ENCODE measurements at places on chromosomes 3 and 15.

- DNase-seq, result no peak
Measured at GRCh38 chr3:13415997-13416793, 3.9 kb downstream of the NUP210 start.

DNA sequence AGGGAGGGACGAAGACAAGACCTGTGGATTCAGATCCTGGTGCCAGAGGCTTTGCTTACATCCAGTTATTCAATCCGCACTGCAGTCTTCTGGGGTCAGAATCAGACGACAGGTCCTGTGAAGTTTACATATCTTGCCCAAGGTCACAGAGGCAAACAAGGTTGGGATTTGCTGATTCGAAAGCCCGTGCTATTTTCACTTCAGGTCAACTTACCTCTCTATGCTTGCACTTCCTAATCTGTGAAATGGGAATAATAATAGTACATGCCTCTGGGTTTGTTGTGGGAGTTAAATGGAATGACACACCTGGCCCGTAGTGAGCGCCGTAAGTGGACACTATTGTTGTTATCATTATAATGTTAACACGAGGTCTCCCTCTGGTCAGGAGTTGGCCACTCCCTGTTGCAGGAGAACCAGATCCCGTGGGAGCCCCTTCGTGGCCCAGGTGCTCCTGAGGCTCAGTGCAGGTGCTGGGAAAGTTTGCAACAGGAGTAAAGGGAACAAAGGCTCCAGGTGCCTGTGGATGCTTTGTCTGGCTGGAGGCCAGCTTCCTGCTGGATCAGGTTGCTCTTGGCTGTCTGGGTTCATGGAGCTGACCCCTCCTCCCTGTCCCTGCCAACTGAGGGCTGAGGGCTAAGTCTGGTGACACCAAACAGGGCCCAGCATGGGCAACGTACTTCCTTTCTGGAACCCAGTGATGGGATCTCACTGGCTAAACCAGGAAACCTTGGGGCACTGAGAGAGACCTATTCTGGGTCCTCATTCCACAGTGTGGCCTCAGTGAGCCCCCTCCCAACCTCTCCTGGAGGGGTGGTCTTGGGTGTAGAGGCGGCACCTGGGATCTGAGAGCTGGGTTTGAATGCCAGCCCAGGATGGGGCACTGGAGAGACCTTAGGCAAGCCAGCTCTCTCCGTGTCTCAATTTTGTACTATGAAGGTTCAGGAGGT, 40.1 kb upstream of the SEMA4B start:
- DNase-seq, result no peak

DNA sequence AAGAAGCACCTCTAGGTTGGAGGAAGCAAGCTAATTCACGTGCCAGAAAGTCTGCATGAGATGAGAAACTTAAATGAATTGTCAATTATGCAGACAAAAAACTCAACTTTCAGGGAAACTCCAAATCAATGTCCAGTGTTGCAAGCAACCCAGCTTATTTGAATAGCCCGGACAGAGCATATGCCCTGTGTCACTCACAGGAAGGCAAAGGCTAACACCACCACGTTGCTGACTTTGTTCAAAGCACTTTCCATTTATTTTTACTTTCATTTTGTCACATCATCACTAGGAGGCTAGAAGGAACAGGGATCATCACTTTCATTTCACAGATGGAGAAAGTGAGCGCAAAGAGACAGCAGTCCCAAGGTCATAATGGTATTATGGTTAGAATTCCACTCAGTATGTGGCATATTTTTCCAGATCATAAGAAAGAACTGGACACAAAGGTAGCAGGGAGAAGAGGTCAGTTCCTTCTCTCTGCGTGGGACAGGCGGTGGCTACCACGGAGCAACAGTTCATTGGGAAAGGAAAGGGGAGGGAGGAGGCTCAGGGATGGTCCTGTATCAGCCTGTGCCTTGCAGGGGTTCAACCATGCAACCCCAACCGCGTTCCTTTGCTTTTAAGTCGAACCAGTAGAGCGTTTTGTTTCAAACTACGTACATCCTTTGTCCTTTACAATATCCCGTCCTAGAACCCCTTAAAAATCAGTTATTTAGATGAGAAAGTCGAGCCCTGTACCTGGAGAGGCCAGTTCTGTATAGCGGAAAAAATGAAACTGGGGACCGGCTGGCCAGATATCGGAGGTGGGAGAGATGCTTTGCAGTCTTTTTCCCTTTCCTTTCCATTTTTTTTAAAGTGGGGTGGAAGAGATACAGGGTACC, 1.1 kb downstream of the HEG1 start:
- DNase-seq, result no peak

- DNase-seq, result no peak
Measured at GRCh38 chr3:112602217-112602838, 38.6 kb downstream of the CCDC80 start.

GRCh38 chr3:58116985-58117384, 93.8 kb downstream of the DNASE1L3 start:
- DNase-seq, result no peak

- DNase-seq, result no peak
Measured at GRCh38 chr15:65939901-65940617, 70.8 kb downstream of the RAB11A start.

DNA sequence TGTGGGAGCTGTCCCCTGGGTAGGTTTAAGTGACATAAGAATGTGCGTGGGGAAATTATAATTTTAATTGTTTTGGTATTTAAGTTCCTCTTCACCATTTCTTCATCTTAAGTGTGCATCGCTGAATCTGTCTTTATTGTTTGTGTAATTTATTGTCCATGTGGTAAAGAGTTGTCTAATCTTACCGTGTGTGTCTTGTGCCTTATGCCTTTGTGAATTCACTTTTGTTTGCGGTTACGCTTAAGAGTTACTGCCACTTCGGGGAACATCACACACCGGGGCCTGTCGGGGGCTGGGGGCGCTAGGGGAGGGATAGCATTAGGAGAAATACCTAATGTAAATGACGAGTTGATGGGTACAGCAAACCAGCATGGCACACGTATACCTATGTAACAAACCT, 767 bp downstream of the WDR48 start:
- no peak for DNase-seq

DNA sequence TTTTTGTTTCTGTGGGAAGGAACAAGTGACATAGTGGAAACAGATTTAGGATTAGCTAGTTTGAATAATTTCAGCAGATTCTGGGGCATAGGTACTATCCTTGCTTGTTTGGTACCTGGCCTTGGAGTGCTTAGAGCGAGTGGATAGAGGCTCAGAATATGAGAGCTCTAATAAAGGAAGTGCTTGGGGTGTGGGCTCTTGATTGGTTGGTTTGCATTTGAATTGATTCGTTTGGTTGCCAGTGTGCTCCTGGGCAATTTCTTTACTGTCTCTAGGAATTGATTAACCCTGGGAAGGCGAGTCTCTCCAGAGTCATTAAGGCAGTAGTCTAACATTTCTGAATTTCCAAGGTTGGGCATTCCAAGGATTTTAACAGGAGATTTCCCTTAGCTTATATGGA, 98.0 kb downstream of the DTWD1 start:
- no peak for DNase-seq

DNA sequence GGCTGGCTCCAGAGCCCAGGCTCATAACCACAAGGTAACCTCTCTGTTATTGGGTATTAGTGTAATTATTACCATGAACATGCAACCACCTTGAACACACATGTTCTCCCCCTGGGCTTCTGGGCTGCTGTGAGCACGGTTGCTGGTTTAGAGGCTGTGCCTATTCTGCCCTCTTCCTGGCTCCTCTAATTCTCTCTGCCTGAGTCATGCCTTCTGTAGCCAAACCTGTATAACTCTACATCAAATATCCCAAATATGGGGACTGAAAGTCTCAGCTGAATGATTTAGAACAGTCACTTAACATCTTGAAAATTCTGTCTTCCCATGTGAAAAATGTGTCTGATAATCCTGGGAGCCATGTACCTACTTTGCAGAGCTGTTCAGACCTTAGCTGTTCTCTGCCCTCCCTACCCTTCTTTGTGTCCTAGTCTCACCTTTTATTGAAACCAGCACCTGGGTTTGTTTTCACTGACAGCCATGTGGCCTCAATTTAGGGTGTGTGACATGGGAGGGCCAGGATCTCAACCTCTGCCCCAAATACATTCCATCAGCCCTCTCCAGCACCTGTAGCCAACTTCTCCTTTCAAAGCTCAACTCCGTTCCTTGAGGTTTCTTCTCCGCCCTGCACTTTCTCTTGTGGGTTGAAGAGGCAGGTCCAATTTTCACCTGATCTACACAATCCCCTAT, 60.7 kb downstream of the PDZRN3 start:
- DNase-seq, result no peak

GRCh38 chr3:189748046-189748445, 116.9 kb downstream of the TP63 start:
- no peak for DNase-seq

GRCh38 chr3:138638641-138639040, 30.1 kb downstream of the FAIM start:
- DNase-seq, result no peak

GRCh38 chr3:10085738-10086137, 22.3 kb downstream of the FANCD2OS start:
- no peak for DNase-seq

- no peak for DNase-seq
Measured at GRCh38 chr15:32933236-32933635, 215.4 kb downstream of the GREM1 start.

DNA sequence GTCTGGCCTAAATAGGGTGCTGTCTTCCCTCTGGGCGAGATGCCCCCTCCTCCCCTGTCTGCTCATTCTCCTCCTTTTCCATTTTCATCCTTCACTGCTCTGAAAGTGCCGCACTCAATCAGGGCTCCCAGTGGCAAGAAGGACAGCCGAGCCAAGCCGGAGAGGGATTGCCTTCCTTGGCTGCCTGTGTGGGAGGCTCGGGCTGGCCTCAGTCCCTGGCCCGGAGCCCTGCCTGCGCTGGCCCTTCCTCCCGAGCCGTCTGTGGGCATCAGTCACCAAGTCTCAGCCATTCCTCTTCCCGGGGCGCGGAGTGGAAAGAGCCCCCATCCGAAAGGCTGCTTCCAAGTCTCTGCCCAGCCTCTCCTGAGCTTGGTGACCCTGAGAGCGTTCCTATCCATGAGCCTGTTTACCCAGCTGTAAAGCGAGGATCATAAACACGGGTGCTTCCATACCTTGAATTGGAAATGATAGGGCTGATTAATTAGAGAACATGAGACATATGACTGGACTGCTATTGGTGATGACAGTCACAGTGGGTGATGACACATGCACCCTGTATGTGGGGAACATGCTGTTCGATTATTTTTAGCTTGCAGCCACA, 59.1 kb upstream of the TLE3 start:
- DNase-seq, result no peak

- DNase-seq, result no peak
Measured at GRCh38 chr15:28961391-28961790, 75.6 kb downstream of the APBA2 start.

DNA sequence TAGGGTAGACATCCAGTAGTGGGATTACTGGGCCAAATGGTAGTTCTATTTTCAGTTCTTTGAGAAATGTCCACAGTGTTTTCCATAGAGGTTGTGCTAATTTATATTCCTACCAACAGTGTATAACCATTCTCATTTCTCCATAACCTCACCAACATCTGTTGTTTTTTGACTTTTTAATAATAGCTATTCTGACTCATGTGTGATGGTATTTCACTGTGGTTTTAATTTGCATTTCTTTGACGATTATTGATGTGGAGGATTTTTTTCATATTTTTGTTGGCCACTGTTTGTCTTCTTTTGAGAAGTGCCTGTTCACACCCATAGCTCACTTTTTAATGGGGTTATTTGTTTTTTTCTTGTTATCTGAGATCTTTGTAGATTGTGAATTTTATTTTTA, 125.2 kb downstream of the CFAP20DC start:
- DNase-seq, result no peak

- DNase-seq, result no peak
Measured at GRCh38 chr15:69602921-69603320, 150.3 kb downstream of the RPLP1 start.

GRCh38 chr3:152885076-152885475, 50.1 kb downstream of the P2RY1 start:
- DNase-seq, result no peak

- no peak for DNase-seq
Measured at GRCh38 chr15:63133786-63134185, 12.1 kb downstream of the LACTB start.

DNA sequence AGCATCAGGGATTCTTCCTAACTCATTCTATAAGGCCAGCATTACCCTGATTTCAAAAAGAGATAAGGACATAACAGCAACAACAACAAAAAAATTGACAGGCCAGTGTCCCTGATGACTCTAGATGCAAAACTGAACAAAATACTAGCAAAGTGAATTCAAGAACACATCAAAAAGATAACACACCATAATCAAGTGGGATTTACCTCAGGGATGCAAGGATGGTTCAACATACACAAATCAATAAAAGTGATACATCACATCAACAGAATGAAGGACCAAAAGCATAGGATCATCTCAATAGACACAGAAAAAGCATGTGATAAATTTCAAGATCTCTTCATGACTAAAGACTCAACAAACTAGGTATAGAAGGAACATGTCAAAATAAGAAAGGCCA, 119.6 kb downstream of the STT3B start:
- no peak for DNase-seq

DNA sequence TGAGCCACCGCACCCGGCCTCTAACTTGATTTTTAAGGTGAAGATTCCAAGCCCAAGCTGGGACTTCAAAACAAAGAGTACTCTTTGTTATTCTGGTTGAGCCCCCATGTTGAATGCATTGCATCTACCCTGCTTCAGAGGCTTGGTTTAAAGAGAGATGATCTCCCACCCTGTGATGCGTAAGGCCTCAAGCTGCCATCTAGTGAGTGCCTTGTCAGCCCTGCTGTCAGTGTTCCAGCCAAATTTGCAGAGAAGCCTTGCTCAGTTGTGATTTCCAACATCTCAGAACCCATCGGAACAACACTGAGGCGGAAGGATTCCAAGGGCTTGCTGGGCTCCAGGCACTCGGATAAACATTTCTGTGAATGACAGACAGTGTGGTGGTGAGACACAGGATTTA, 210.7 kb upstream of the RGMA start:
- no peak for DNase-seq

- no peak for DNase-seq
Measured at GRCh38 chr15:74865316-74865715, 7.8 kb downstream of the SCAMP2 start.

- DNase-seq, result no peak
Measured at GRCh38 chr3:193452338-193452737, 73.8 kb upstream of the ATP13A5 start.

DNA sequence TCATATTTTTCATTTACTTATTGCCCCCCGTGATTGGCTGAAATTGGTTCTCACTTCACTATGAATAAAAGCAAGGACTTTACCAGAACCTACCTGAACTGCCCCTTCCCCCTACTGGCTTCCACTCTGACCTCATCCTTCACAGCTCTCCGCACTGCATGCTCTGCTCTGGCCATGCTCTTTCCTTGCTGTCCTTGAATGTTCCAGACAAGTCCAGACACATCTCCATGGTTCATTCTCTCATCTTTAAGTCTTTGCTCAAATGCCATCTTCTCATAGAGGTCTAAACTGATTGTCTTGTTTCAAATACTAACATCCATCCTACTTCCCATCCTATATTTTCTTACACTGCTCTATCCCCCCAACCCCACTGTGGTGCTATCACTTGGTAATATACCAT, 129.4 kb downstream of the CHST2 start:
- no peak for DNase-seq

GRCh38 chr3:15007681-15008141, 57.4 kb downstream of the MRPS25 start:
- DNase-seq, result no peak

- no peak for DNase-seq
Measured at GRCh38 chr3:148615382-148615781, 82.3 kb upstream of the AGTR1 start.

- no peak for DNase-seq
Measured at GRCh38 chr3:194801461-194802432, 116.1 kb downstream of the FAM43A start.

All from NCI-H2081 treated with DMSO at 0.1 percent for 48 hours (cell line).